ENCODE measurements at places on chromosomes 6 and 20.

- DNase-seq, result no peak
Observed at GRCh38 chr6:52511572-52512151, 65.2 kb downstream of the TRAM2 start.

DNA sequence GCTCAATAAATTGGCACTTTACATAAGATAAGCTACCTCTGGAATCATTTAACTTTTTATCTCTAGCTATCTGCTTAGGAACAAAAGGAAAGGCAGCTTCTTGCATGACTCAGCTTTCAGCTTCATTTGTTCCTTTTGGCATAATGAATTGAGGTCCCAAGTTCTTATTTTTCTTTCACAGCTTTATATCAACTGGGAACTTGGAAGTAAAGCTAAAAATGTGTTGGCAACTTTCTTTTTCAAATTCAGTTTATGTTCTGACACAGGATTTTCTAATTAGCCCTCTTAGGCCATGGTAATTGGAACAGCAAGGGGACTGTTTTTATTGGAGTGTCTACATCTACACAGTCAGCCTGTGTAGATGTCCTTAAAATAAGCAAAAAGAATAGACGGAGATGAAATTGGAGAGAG lies 55.2 kb upstream of the MRAP2 start:
- no peak for DNase-seq

- no peak for DNase-seq
Observed at GRCh38 chr6:150056916-150057315, 12.0 kb downstream of the ULBP3 start.

DNA sequence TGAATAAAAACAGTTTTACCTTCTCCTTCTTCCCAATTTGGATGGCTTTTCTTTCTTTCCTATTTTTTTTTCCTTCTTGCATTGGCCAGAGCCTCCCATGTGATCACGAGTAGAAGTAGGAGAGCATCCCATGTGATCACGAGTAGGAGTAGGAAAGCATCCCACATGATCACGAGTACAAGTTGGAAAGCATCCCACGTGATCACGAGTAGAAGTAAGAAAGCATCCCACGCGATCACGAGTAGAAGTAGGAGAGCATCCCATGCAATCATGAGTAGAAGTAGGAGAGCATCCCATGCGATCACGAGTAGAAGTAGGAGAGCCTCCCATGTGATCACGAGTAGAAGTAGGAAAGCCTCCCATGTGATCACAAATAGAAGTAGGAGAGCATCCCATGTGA lies 218.6 kb downstream of the DLL1 start:
- no peak for DNase-seq

DNA sequence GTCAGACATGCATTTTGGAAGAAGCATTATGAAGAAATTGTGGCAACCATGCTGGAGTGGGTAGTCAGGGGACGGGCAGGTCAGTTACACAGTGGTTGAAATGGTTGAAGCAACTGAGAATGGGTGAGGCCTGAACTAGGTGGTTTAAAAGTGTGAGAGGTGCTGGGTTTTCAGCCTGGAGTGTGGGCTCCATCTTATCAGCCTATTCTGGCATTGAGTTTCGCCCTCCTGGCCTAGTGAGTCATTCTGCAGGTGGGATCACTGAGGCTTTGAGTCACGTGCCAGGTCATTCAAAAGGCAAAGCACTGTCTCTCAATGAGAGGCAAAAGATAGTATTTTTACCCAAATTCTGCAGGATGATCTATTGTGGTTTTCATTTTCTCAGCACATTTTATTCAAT lies 181.9 kb upstream of the CHD6 start:
- DNase-seq, result no peak

GRCh38 chr6:257031-257725 lies 35.1 kb upstream of the DUSP22 start:
- DNase-seq, result no peak

DNA sequence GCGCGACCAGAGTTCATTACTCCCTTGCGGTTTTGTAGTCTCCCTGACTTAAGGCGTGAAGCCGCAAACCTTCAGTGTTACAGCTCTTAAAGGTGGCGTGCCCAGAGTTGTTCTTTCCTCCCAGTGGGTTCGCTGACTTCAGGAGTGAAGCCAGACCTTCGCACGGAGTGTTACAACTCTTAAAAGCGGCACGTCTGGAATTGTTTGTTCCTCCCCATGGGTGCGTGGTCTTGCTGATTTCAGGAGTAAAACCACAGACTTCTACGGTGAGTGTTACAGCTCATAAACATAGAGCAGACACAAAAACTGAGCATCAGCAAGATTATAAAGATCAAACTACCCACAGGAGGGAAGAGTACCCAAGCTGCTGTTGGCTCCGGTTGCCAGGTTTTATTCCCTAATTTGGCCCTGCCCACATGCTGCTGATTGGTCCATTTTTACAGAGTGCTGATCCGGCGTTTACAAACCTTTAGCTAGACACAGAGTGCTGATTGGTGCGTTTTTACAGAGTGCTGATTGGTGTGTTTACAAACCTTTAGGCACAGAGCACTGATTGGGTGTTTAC lies 10.4 kb downstream of the TMEM14C start:
- DNase-seq, result no peak

GRCh38 chr6:104281370-104281769 lies 578.3 kb downstream of the HACE1 start:
- DNase-seq, result no peak

DNA sequence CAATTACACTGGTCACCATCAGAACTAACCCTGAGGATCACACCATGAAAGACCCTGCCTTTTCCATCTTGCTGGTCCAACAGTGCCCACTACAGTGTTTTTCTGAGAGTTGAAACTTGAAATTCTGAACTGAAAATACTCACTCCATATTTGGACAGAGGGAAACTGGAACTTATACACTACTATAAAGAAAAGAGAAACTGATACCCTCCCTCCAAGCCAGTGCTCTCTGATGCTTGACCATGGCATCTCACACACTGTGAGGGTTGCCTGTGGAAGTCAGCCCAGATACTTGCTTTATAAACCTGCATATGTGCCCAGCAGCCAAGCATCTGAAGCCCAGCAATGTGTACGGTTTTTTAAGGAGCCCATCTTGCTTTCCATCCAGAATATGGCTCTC lies 108.7 kb downstream of the FOXA2 start:
- no peak for DNase-seq

Data from tibial artery (tissue), 4 donors.